ENCODE measurements at places on chromosomes 6 and 20. TPM values are rescaled to one million over a fixed set of nuclear protein-coding genes. Genes with fewer than 3 reads are reported as not detected.

Gene HIVEP2
- 17.7 TPM for total RNA-seq

Gene TRIM40
- 37.3 TPM for total RNA-seq

Gene SYCP2
- 1.6 TPM for total RNA-seq

Gene ASIP
- total RNA-seq = not detected

Gene TOX2
- 5.5 TPM for total RNA-seq

Gene RHAG
- total RNA-seq = not detected

Gene GSTA1
- 0.89 TPM for total RNA-seq

Gene SAMD10
- 5.6 TPM for total RNA-seq

Gene RAET1E
- not detected for total RNA-seq

Gene PTCHD4
- 0.12 TPM for total RNA-seq

Gene NRN1
- total RNA-seq = 3.6 TPM

Gene ZNF343
- total RNA-seq = 6.9 TPM

Gene SLC22A7
- not detected for total RNA-seq

Gene LTA
- total RNA-seq = 0.22 TPM
